ENCODE measurements at places on chromosomes 3 and 15.

- no peak for DNase-seq
Measured at GRCh38 chr3:3082234-3082924, 27.8 kb downstream of the IL5RA start.

DNA sequence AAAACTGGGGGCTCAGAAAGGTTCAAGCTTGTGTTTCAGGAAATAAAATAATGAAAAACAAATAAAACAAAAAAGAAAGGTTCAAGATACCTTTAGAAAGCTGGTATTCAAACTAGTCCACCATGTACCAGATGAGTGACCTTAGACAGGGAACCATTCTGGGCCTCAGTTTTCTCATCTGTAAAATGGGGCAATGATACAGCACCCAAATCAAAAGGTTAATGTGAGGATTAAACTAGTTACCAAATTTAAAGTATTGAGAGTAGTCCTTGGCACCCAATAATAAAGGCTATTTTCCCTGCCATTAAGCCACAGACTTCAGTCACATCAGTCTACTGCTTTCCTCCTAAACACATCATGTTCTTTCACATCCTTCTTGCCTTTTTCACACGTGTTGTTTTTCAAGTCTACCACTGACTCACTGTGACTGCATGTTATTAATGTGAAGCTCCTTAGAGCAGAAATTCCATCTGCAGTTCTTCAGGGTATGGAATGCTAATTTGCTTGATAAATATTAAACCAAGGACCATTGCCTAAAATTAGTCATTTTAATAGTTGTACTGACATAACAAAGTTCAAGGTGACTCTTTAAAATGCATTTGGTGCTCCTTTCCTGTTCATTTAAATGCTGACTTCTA, 19.9 kb downstream of the TAMM41 start:
- DNase-seq, result no peak

DNA sequence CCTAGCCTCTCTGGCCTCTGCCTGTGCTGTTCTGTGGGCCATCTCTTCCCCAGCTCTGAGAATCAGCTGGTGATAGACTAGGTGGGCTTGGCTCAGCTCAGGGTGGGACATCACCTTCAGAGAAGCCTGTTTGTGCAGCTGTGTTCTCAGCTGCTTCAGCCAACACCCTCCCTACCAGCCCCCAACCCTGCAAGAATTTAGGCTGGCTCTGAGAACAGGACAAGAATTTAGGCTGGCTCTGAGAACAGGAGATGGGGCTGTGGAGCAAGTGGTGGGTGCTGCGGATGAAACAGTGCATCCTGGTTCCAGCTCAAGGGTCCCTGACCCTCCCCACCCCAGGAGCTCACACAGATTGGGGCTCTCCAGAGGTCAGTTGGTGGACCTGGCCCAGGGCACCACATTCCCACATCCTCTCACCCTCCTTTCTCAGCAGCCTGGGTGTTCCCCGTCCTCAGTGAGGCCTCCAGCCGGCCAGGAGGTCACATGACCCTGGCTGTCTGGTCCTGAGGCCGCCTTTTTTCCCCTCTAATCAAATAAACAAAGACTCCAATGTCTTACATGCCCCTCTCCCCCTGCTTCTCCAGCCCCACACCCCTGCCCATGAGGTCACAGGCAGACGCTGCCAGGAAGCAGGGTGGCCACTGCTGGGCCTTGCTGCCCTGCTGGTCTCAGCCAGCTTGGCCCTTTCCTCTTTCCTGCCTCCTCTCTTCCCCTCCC, 14.9 kb downstream of the PLEKHO2 start:
- DNase-seq, result peak; percentile 82

GRCh38 chr3:71936681-71937080, 151.7 kb upstream of the PROK2 start:
- no peak for DNase-seq

DNA sequence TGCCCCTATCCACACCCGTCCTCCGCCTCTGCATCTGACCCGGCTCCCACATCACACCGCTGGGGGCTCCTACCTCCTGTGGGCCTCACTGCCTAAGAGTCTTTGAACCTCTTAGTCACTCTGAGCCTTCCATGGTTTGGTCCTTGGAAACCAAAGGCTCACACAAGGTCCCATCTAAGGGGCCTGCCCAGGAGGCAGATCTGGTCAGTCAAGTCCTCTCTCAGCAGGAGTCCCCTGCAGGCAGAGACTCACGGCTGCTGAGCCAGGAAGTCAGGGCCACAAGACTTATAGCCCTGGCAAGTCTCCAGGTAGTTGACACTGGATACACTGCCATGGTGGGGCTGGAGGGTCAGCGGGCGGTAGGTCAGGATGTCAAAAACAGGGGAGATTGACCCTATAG, 31.2 kb upstream of the ALDH1L1 start:
- DNase-seq, result no peak

GRCh38 chr15:36818260-36818659, 238.8 kb downstream of the CDIN1 start:
- DNase-seq, result no peak

GRCh38 chr15:78469031-78469430, 31.0 kb downstream of the IREB2 start:
- DNase-seq, result no peak

- DNase-seq, result no peak
Measured at GRCh38 chr3:133629146-133629545, 32.6 kb downstream of the TOPBP1 start.

DNA sequence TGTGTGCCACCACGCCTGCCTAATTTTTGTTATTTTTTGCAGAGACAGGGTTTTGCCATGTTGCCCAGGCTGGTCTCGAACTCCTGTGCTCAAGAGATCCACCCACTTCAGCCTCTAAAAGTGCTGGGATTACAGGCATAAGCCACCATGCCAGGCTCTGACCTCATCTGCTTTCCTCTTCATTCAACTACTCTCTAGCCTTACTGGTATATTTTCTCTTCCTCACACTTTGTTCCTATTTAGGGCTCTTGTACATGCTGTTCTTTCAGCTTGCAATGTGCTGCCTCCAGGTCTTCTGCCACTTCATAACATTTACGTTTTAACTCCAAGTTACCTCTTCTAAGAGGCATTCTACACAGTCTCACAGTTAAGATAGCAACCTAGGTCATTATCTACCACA, 34.9 kb downstream of the PIK3CB start:
- no peak for DNase-seq

DNA sequence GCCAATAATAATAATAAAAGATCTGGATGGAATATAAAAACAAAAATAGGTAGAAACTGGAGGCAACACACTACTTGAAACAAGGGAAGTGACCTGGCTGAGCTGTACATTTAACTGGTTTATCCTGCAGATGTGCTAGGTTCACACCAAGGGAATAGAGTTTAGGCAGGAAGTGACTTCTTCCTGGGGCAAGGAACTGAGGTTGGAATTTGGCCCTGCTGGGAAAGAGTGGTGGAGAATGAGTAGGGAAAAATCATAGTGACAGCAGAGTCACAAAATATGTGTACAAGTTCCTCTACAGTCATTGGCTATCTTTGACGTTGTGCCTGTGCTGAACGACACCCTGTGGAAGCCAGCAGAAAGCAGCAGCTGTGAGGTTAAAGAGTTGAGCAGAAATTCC, 44.1 kb downstream of the ARHGAP11B start:
- no peak for DNase-seq

DNA sequence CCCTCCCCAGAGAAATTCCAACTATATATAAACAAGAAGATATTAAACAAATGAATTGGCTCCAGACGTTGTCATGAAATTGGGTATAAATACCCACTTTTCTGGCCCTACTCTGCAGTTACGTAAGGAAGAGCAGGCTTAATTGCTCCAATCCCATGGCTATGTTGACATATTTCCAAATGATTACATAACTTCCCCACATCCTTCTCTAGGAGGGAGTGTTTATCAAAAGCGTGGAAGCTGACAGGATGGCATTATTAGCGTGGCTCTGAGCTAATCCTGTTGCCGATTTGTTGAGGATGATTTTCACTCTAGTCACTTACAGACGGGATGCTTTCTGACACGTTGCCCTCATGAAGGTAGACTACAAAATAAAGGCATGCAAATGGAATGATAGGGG, 347.5 kb upstream of the TMCO5A start:
- no peak for DNase-seq

GRCh38 chr15:63764124-63764803, 69.5 kb downstream of the HERC1 start:
- no peak for DNase-seq

DNA sequence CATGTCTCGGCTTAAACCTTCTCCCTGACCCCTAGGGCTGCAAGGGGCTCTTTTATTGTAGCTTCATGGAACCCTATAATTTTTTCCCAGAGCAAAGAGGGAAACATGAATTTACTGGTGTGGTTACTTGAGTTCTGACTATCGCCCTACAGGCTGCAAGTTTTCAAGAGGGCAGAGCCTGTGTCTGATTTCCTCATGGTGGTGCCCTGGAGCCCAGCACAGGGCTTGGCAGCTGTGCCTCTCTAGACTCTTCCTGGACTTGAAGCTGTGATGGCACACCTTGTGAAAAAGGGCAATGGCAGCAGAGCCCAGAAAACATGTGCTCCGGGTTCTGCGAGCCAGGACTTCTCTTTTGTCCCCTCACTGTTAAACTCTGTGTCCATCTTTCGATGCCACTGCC, 34.2 kb upstream of the TF start:
- no peak for DNase-seq

GRCh38 chr3:136209921-136210320, 13.8 kb upstream of the MSL2 start:
- no peak for DNase-seq

DNA sequence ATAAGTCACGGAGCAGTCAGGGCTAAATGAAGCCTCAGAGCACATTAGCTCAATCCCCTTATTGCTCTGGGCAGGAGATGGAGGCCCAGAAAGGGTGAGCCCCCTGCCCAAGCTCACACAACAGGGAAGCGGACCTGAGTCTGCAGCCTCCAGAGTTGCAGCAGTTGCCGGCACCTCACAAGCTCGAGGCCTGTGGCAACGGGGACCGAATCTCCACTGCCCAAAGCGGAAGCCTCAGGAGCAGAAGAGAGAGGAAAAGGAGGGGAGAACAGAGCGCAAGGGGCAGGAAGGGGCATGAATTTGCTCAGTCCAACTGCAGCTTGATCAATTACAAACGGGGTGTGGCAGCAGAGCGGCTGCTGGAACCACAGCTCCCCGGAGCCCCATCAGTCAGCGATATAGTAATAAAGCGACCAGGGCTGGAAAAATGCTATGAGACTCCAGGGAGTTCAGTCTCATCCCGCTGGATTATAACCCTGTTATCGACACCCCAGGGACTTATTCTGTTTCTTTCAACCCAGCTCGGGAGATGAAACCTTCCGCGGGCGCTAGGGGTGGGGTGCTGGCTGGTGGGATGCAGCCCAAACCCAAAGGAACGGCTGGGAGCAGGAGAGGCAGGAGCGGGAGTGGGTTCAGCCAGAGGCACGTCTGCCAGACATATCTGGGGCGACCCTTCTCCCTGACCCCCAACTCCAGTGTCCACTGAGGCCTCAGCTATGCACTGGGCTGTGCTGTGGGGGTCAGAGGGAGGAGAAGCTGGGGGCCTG, 219.7 kb upstream of the LINGO1 start:
- DNase-seq, result no peak

DNA sequence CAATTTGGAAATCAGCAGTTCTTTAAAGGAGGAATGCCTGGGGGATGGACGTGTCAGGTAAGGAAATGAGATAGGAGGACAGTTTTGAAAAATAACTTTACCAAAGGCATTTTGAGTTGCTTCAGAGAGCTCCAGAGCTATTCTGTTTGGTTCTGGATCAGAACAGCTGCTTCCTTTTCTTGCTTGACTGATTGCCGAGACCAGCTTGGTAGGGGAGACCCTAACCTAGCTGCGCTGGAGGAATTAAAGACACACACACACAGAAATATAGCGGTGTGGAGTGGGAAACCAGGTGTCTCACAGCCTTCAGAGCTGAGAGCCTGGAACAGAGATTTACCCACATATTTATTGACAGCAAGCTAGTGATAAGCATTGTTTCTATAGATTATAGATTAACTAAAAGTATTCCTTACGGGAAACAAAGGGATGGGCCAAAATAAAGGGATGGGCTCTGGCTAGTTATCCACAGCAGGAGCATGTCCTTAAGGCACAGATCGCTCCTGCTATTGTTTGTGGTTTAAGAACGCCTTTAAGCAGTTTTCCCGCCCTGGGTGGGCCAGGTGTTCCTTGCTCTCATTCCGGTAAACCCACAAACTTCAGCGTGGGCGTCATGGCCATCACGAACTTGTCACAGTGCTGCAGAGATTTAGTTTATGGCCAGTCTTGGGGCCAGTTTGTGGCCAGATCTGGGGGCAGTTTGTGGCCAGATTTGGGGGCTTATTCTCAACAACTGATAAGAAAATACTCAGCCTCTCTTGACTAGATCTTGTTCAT, 556.0 kb downstream of the ROBO1 start:
- no peak for DNase-seq

DNA sequence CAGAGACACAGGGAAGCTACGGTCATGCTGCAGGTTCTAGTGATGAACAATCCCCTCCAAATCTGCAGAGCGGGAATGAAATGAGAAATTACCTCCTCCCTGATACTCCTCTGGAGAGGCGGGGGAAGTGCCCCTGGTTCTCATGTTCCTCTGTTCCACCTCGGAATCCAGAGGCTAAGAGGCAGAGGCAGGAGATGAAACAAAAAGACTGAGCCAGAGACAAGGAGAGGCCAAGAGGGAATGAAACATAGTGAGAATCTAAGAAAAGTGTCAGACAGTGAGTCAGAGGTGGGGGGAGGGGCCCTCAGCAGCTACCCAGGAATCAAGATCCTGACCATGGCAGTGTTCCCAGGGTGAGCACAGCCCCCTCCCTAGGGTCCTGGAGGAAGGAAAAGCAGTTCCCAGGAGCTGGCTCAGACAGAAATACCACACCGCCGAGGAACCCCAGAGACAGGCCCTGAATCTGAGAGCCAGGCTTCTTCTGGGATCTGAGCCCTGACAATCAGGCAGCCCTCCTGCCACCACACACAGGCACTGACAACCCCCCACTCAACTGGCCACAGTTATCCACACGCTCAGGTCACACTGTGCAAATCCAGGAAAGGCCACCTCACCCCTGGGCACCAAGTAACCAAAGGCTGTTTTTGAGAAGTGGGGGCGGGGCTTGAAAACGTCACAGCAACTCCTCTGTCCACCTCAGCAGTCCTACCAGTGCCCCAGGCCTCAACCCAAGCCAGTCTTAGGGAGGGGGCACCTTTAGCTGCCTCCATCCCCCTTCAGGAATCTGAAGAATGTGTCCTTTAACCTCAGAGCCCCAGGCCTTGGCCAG, 2.4 kb downstream of the CSRNP1 start:
- DNase-seq, result peak; percentile 87

GRCh38 chr3:193560870-193561269, 6.2 kb upstream of the ATP13A4 start:
- no peak for DNase-seq

DNA sequence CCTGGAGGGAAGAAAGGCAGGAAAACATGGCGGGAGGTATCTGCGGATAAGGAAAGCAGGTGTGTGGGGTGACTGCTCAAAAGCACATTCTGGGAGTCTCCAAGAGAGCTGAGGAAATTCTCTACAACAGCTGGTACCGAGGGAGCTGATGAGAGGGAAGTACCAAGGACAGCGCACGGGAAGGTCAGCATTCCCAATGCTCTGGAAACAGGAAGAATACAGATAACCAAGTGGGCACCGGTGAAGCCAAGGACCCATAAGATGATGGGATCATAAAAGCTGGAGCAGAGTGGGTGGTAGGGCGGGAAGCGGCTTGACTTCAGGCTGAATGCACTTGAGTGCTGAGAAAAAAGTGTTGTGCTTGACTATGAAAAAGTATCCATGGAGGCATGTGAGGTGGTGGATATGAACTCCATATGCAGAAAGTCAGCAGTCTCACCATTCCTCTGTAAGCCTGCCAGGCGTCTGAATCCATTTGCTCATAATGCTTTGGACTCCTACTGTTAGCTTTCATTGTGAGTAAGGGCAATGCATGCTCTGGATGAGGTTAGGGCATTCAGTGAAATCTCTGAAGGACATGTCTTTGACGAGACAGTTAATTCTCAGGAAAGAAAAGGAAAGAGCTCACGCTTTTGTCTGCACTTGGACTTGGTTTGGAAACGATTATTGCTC, 215.5 kb downstream of the NR1D2 start:
- DNase-seq, result no peak
